ENCODE measurements at places on chromosomes 6 and 20.

DNA sequence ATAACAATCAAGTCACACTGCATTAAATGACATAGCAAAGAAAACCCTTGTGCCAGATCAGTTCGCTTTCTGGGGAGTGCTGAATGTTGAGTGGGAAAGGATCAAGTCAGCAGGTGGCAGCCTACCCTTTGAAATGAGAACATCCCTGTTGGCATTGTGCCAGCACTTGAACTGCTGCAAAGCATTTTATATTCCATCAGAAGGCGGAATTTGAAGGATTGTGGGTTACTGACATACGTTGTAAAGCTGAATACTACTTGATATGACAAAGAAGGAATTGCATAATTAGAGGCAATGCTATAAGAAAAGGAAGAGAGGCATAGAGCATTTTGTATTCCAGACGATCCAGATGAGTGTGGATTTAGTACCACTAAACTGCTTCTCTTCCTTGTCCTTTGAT is 26.5 kb downstream of the BCKDHB start:
- DNase-seq = no peak

DNA sequence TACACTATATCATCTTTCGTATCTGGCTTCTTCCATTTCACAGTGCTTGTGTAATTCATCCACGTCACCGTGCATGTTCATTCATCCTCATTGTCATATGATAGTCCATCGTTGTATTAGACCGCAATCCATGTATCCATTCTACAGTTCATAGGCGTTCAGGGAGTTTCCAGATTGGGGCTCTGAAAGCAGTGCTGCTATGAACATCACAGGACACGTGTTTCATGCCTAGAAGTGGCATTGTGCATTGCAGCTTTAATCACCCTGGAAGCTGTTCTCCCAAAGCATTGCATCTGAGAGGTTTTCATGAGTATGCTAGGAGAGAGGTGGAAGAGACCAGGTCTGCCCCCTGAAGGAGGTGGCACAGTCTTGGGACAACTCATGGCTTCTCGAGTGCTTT is 35.3 kb downstream of the BMP7 start:
- no peak for DNase-seq

- DNase-seq = no peak
Measured at GRCh38 chr20:9442858-9443257, 71.5 kb upstream of the LAMP5 start.

GRCh38 chr6:62974452-62974851 is 236.8 kb upstream of the FKBP1C start:
- no peak for DNase-seq

Data from stimulated activated CD4-positive, alpha-beta T cell treated with anti-CD3 and anti-CD28 coated beads, Interleukin-1b, Interleukin-23, amount 100 ng/mL, for 1 hour (primary cell).